ENCODE measurements at places on chromosomes 7 and 10.
A peak's percentile ranks its signal among the peaks of the same experiment; 100 is the strongest.

DNA sequence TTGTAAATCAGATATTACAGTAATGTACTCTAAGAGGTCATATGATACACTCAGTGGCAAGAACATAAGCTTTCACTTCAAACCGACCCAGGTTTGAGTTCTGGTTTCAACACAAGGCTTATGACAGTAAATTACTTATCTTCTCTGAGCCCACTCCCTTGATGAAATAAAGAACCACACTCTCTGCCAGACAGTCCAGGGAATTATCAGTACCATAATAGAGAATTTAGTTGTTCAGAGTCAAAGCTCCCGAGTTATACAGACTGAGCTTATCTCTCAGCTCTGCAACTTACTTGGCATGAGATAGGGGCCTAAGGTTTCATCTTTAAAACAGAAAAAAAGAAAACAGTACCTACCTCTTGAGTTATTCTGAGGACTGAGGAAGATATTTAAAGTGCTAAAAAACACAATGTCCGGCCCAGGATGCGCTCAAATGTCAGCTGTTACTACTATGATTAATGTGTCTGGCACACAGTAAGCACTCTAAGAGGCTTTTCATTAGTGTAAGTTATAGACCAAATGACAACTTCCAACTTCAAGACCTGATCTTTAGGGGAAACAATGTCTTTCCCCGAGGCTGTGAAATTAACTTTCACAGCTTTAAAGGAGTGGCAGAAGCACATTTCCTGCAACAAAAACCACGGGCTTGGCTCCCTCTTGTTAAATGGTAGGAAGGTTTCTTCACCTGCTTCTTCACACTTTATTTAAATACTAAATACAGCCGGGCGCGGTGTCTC is 38.1 kb downstream of the UBE2H start:
- DNase-seq, result no peak

GRCh38 chr10:78656417-78657162 is 412.2 kb upstream of the ZMIZ1 start:
- peak; percentile 46 for DNase-seq

DNA sequence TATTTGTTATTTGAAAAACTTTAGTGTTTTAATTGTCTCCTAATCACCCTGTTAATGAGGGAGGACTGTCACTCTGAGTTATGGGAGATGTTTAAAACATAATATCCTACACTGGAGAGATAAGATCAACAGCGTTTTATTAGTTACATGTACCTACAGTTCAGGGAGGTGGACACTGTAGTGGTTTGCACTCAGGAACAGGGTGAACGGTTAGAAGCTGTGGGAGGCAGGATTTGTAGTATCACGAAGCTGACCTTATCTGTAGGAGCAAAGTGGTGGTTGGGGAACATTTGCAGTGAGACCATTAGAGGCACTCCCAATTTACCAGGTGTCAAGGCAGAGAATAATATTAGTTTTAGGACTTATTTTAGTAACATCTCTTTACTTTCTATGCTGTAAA is 193.3 kb upstream of the KCND2 start:
- DNase-seq, result no peak

DNA sequence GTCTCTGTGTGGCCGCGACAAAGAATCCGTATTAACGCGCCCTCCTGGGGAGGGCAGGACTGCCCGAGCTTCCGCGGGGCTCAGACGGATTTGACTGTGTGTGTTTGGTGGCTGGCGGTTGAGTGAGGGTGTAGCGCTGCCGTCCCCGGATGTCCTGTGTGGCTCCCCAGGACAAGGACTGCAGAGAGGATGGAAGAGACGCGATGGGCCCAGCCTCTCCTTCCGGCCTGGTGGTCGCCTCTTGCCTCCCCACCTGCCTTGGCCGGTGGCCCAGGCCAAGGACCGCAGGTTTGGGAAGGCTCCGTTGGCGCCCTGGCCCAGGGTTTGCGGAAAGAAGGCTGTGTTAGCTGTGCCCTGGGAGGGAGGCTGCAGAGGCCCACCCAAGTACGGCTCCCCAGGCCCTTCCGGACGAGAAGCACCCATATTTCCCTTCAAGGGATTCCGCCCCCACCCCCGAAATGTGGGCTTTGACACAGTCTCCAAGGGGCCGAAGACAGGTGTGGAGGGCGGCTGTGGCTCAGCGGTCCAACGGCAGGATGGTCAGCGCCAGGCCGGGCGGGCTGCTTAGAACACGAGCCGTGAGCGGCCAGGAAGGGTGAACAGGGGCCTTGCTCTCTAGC is 2.3 kb downstream of the UNCX start:
- DNase-seq, result peak; percentile 21

Data from left hindlimb (tissue), 1 donor.